Common myeloid progenitor, CD34-positive (primary cell): ENCODE measurements at places on chromosomes 4 and X.

DNA sequence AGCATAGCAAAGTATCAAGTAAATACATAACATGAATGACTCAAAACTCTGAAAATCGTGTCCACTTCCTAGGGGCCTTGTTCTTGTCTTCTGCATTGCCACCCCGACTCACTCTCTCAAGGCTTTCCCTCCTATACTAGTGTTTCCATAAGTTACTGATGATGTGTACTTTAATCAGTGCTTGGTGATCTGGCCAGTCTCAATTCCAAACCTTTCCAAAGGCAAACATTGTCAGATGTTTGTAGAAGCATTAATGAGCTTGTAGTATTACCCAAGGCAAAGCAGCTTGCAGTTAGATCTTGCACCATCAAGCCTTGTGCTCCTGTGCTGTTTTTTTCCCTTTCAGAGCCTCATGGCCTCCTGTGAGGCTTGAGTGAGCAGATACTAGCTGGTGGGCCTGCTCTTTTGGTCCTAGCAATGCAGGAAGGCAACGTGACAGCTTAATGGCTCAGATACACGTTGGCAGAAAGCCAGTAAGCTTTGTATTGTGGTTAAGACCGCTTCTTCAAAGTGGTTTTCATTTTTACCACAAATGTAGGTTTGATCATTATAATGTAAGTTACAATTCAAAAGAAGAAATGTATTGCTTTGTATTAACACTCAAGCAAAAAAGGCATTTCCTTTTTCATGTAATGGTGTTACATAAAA is 51.8 kb downstream of the RBPJ start:
- DNase-seq, result peak; percentile 85

- DNase-seq, result no peak
These were observed 241.7 kb upstream of the TEX13A start for GRCh38 chrX:105462186-105462585.

GRCh38 chrX:19392703-19393102 is 49.0 kb downstream of the PDHA1 start:
- DNase-seq, result peak; percentile 36

GRCh38 chr4:30461218-30461617 is 259.0 kb upstream of the PCDH7 start:
- no peak for DNase-seq

GRCh38 chr4:3256230-3257102 is 7.5 kb downstream of the MSANTD1 start:
- DNase-seq, result no peak

- peak; percentile 0 for DNase-seq
These were observed 47.5 kb downstream of the ATG4A start for GRCh38 chrX:108138814-108139702.

DNA sequence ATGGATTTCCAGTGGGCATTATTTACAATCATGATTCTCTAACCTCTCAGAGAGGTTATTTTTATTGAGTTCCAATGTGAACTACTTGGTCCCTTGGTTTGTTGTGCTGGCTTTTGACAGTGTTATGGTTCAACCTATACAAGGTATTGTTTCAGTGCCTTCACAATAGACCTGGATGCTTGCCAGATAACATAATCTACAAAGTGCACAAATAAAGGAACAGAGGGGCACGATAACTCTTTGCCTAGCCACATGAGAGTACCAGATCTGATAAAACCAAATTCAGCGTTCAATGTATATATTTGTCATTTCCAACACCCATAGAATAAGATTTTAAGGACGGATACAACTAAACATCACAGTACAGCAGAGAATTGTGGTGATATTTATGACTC is 120.8 kb downstream of the RASL11B start:
- no peak for DNase-seq

DNA sequence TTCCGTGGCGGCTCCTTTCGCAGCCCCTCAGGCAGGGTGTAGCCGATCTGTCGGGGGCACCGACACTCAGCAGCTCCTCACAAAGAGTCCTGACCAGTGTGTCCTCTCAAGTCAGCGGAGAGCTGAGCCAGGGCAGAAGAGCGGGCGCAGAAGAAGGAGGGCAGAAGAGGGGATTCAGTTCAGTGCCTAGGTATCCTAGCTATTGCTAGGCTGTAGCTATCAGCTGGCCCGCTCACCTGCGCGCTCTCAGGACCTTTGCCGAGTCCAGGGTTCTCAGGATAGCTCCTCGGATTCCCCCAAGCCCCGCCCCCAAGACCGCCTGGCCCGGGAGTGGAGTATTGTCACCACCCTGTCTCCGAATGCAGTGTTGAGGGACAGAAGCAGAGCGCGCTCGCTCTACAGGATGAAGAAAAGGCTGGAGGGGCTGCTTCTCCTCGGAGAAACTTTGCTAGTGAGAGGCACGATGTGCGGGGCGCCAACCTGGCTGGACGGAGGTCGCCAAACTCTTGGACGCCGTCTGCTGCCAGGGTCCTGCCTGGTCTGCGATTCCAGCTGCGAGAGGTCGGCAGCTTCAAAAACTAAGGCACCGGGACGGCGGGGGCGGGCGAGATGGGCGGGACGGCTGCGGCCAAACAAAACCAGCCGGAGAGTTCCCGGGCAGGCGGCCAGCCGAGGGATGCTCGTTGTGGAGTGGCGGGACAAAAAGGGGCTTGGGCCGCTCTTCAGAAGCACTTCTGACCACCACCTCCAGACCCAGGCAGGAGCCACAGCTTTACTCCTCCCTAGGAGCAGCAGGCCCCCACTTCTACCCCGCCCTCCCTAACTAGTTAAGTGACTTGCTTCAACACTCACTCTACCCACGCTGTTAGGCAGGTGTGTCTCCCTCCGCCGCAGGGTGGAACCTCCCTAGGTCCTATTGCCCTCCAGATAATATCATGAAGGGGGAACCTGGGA is at the start of gene XKRX:
XKRX (minus strand) TSS at position 258 of the 954 bp plus-strand sequence. CDS start 613 bp downstream, outside the sequence.
- DNase-seq, result peak; percentile 35
